ENCODE measurements at places on chromosomes 2 and 18. TPM values are rescaled to one million over a fixed set of nuclear protein-coding genes. Genes with fewer than 3 reads are reported as not detected.

TYMS gene
- total RNA-seq = 20.9 TPM

FOXD4L1 gene
- not detected for total RNA-seq

RESP18 gene
- not detected for total RNA-seq

RPRD1A gene
- 60.4 TPM for total RNA-seq

Measured in Daoy (cell line).